ENCODE measurements at places on chromosomes 2 and 18.

GRCh38 chr2:154125891-154126290 lies 254.2 kb downstream of the GALNT13 start:
- no peak for DNase-seq

GRCh38 chr2:119198240-119198840 lies 25.3 kb upstream of the STEAP3 start:
- DNase-seq: no peak

DNA sequence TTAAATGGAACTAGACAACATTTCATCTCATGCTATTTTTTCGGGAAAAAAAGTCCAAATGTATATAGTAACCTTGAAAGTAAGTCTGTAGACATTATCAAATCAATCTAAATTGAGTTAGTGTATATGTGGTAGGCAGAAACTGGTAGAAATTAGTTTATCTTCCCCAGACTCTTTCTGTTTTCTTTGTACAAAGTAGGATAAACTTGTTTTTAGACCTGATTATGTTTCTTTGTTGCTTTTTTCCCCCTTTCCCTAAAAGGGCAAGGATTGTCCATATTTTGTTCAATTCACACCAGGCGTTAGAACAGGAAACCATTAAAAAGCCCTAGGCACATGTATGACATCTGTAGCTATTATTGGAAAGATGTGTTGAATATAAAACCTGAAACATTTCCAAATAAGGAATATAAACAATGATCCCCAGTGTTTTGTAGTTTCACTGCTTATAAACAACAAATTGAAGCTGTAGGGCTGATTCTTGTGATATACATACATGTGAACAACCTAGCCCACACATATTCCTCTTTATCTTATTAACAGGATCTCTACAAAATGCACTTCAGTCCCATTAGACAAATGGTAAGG lies 528.3 kb downstream of the PARD3B start:
- DNase-seq: no peak

GRCh38 chr2:85605406-85606115 lies 3.1 kb upstream of the TMEM150A start:
- DNase-seq: no peak

- DNase-seq: no peak
Measured at GRCh38 chr18:3060667-3061580, 48.0 kb upstream of the LPIN2 start.

DNA sequence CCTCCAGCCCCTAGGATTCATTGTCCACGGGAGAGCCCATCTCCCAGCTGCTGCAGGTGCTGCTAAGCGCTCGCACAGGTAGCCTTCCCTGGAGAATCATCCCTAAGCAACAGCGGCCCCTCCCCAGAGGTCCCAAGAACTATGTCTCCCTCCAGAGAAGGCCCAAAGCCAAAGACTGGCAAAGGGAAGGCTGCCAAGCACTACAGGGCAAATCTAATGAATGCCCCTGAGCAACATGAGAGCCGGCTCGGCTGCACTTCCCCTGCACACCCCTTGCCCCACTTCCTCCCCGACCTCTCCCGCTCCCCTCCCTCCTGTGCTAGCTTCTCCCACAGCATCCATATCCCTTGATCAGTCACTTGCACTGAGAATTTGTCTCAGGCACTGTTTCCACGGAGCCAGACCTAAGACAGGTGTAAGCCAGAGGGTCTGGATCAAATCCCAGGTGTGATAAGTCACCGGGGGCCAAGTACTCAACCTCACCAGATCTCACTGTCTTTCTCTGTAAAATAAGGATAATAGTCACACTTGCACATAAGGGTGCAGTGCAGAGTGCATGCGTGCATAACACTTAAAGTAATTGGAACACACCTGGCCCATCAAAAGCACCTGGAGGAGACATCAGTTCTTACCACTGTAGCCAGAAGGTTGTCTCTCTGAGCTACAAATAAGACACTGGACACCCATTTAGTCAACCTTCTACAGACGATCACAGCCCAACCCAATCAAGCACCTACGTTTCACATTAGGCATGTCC lies 20.1 kb upstream of the COL6A3 start:
- no peak for DNase-seq

- peak; percentile 3 for DNase-seq
Measured at GRCh38 chr2:207394812-207395534, 134.8 kb upstream of the CREB1 start.

DNA sequence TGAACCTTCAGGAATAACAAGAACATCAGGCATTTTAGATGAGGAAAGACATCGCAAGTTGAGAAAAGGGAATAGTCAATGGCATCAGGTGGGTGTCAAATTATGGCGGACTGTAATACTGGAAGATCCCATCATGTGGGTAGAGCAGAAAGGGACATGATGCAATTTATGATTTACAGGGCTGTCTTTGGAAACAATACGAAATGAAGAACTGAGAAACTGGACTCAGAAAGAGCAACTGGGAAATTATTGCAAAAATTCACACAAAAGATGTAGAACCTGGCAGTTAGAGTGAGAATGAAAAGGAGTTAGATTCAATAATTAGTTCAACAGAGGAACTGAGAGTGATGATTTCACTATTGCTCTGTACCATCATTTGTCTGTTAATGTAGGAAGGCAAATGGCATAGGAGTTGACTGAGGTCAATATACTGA lies 1635.0 kb upstream of the ACVR2A start:
- no peak for DNase-seq

- DNase-seq: no peak
Measured at GRCh38 chr2:47908682-47909081, 2.4 kb upstream of the FBXO11 start.

- DNase-seq: no peak
Measured at GRCh38 chr2:37405781-37406180, 61.4 kb downstream of the QPCT start.

DNA sequence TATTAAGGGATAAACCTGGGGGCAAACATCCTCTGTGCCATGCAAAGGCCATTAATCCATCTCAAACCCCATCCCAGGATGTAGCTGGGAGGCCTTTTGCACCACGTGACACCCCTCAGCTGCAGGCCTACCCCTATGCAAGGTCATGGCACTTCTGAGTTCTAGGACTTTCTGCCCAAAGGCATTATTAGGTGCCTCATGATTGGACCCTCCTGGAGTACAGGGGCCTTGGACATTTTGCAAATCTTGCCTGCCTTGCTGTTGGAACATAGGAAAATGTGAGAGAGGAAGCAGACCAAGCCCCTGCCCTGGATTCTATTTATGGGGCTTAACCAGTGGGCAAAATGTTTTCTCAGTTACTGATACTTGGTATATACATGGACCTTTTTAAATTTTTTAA lies 44.2 kb upstream of the NFU1 start:
- no peak for DNase-seq

GRCh38 chr18:79575891-79576685 lies 103.5 kb upstream of the CTDP1 start:
- no peak for DNase-seq

- no peak for DNase-seq
Measured at GRCh38 chr2:9092383-9093282, 89.1 kb upstream of the MBOAT2 start.

- no peak for DNase-seq
Measured at GRCh38 chr2:128513116-128513960, 194.7 kb upstream of the HS6ST1 start.

GRCh38 chr2:222819722-222820333 lies 41.0 kb upstream of the ACSL3 start:
- no peak for DNase-seq

DNA sequence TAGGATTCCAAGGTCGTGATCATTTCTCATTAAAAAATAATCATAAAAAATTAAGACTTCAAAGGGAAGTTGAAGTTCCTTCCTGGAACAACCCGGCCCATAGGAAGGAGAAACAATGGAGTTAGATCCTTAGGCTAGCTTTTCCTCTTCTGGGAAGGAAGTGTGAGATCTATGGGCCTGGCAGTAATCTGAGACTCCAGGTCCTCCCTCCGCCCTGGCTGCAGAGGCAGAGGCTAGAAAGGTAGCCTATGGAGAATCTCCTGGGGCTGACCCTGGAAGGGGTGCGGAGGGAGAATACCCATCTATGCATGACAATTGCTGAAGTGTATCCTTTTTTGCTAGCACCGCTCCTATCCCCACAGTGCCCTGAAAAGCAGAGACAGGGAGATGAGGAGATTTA lies 37.9 kb downstream of the TRIB2 start:
- no peak for DNase-seq

- no peak for DNase-seq
Measured at GRCh38 chr2:200012401-200012800, 57.0 kb downstream of the MAIP1 start.

- no peak for DNase-seq
Measured at GRCh38 chr2:146239392-146240135, 1605.3 kb upstream of the ACVR2A start.

GRCh38 chr2:234330902-234331301 lies 166.0 kb downstream of the ARL4C start:
- DNase-seq: no peak

- DNase-seq: no peak
Measured at GRCh38 chr18:26978812-26979341, 113.4 kb upstream of the AQP4 start.

GRCh38 chr2:119657466-119658145 lies 21.4 kb upstream of the TMEM177 start:
- no peak for DNase-seq

DNA sequence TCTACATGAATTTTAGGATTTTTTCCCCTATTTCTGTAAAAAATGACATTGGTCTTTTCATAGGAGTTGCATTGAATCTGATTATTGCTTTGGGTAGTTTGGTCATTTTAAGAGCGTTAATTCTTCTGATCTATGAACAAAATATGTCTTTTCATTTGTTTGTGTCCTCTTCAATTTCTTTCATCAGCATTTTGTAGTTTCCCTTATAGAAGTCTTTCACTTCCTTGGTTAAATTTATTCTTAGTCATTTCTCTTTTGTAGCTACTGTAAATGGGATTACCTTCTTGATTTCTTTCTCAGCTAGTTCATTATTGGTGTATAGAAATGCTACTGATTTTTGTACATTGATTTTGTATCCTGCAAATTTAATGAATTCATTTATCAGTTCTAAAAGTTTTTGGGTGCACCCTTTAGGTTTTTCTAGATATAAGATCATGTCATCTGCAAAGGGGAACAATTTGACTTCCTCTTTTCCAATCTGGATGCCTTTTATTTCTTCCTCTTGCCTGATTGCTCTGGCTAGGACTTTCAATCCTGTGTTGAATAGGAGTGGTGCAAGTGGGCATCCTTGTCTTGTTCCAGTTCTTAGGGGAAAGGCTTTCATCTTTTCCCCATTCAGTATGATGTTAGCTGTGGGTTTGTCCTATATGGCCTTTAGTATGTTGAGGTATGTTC lies 36.6 kb upstream of the AAK1 start:
- no peak for DNase-seq

GRCh38 chr2:180463608-180464007 lies 456.5 kb upstream of the CWC22 start:
- DNase-seq: no peak
